ENCODE measurements at places on chromosomes 3 and 15. TPM values are rescaled to one million over a fixed set of nuclear protein-coding genes. Genes with fewer than 3 reads are reported as not detected.

- no peak for DNase-seq
Measured at GRCh38 chr3:108713816-108714215, 43.4 kb downstream of the RETNLB start.

DNA sequence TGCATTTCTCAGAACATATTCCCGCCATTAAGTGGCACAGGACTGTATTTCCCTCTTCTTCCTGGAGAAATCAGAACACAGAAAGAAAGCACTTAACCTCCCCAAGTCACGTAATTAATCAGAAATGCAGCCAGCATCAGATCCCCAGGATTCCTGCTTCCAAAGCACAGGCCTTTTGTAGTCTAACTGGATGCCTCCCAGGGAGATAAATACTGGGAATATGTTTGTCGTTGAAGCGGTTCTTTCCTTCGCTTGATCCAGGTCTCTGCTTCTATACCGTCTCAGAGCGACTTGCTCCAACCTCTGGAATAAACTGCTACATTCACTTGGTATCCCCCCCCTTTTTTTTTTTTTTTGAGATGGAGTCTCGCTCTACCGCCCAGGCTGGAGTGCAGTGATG is 198.6 kb downstream of the KBTBD8 start:
- DNase-seq, result no peak

- no peak for DNase-seq
Measured at GRCh38 chr3:30319713-30320112, 286.7 kb upstream of the TGFBR2 start.

Gene CD96
- 0.24 TPM for polyA plus RNA-seq

Gene CKMT1A
- polyA plus RNA-seq, result 5.3 TPM

DNA sequence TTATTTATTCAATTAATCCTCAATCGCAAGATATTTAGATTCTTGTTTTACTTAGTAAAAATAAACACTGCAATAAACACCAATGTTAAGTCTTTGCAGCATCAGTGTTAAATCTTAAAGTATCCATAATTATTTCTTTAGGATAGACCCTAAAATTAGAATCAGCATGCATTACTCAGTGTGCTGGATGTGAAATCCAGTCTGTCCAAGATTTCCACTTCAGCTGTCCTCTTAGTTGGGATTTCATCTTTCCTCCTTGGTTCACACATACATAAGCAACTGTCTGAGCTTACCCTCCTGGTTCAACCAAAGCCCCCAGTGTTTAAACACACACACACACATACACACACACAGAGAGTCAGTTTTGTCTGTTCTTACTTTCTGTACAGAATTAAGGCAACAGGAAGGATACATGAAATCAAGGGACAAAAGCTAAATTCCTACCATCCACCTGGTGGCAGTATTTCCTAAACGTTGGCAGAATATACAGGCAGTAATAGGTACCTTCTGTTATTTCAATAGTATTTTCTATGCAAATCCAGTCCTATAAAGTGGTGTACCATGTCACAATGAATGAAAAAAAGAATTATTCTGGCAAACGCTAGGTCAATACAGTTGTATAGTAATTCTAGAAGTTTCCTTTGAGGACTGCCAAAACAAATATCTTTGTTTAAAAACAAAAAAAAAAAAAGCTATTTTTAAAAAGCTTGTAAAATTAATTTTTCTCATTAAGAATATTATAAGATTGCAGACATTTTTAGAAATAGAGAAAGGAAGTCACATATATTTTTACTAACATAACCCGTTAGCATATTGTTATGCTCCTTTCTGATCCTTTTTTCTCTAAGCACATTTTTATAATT is 27.3 kb upstream of the DMXL2 start:
- peak; percentile 73 for DNase-seq

- no peak for DNase-seq
Measured at GRCh38 chr3:152623286-152623911, 211.5 kb upstream of the P2RY1 start.

- no peak for DNase-seq
Measured at GRCh38 chr3:103341078-103341606, 906.3 kb downstream of the ZPLD1 start.

- DNase-seq, result no peak
Measured at GRCh38 chr3:17730318-17730967, 12.0 kb downstream of the TBC1D5 start.

Gene SMCO1
- 5.3 TPM for polyA plus RNA-seq

DNA sequence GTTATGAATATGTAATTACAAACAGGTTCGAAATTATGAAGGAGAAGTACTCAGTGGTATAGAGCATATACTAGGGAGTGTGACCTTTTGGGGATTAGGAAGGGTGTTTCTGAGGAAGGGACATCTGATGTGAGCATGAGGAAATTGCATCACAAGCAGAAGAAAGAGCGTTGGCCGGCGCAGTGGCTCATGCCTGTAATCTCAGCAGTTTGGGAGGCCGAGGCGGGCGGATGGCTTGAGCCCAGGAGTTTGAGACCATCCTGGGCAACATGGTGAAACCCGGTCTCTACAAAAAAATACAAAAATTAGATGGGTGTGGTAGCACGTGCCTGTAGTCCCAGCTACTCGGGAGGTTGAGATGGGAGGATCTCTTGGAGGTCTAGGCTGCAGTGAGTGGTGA is 6.9 kb downstream of the CMTM7 start:
- DNase-seq, result no peak

DNA sequence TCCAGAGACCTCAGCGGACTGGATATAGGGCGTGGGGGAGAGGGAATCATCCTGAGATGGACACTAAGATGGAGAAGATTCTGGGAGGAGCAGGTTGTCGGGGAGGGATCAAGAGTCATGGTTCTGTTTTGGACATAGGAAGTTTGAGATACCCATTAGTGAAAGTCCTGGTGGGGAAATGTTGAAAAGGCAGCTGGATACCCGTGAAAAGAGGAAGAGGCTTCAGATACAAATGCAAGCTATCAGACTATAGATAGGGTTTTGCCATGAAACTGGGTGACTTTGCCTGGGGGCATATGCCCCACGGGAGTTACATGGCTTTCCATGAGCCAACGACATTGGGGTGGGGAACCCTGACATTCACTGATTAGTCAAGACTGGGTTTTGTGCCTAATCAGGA is 1.1 kb upstream of the GPR62 start:
- DNase-seq, result no peak

Gene C3orf22
- not detected for polyA plus RNA-seq

Gene CIDEC
- polyA plus RNA-seq, result not detected

Gene FRMD5
- polyA plus RNA-seq, result 0.71 TPM

DNA sequence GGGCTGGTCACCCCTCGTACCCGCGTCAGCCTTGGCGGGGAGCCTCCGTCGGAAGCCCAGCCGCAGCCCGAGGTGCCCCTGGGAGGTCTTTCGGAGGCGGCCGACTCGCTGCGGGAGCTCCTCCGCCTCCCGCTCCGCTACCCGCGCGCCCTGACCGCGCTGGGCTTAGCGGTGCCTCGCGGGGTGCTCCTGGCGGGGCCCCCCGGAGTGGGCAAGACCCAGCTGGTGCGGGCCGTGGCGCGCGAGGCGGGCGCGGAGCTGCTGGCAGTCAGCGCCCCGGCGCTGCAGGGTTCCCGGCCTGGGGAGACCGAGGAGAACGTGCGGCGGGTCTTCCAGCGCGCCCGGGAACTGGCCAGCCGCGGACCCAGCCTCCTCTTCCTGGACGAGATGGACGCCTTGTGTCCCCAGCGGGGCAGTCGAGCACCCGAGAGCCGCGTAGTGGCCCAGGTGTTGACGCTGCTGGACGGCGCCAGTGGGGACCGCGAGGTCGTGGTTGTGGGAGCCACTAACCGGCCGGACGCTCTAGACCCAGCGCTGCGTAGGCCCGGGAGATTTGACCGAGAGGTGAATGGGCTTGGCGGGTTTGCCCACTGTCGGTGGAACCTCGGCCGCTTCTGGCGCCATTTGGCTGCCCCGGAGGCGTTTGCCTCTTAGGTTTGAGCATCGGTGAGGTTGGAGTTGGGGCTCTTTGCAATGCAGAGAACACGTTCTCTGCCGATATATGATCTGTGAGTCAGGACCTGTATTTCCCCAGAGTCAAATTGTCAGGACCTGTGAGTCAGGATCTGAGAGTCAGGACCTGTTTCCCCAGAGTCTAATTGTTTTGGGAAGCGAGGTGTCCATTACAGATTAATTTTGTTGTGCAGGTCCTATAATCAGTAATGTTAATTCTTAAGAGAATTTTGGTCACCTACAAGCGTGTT is 24.9 kb upstream of the GATM start:
- no peak for DNase-seq

Gene CRABP1
- polyA plus RNA-seq, result 22.2 TPM

DNA sequence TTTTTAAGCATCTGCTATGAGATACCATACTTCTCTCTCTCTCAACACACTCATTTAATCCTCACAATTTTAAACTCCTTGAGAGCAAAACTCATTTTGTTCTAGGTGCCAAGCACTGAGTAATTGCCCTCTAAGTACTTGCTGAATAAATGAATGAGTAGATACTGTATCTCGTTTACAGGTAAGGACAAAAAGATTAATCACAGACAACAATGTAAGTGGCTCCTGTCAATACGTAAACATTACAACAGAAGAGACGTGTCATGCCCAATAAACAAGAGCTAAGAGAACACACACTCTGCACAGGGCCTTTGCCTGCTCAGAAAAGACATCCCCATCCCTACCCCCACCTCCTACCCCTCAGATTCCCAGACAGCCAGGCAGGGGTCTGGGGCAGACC is 59.8 kb downstream of the CHSY1 start:
- DNase-seq, result no peak

Gene NCEH1
- polyA plus RNA-seq, result 2.0 TPM

- DNase-seq, result peak; percentile 61
Measured at GRCh38 chr3:53195602-53196574, 34.9 kb downstream of the PRKCD start.

DNA sequence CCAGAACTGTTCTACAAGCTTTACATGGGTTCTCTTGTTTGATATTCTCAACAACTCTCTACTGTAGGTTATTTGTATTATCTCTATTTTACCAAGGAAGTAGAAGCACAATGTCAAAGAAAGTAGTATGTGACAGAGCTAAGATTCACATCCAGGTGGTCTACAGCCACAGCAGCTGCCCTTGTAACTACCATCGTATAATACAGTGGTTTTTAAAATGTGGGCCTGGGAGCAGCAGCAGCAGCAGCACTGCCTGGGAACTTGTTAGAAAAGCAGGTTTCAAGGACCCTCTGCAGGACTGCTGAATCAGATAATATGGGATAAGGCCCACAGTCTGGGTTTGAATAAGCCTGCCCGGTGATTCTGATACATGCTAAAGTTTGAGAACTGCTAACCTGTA is 357.1 kb upstream of the SATB1 start:
- no peak for DNase-seq

GRCh38 chr15:99104788-99105513 is at the start of gene SYNM:
SYNM (plus strand) TSS chr15:99105080; CDS start chr15:99105200, 120 bp downstream.
- peak; percentile 53 for DNase-seq

DNA sequence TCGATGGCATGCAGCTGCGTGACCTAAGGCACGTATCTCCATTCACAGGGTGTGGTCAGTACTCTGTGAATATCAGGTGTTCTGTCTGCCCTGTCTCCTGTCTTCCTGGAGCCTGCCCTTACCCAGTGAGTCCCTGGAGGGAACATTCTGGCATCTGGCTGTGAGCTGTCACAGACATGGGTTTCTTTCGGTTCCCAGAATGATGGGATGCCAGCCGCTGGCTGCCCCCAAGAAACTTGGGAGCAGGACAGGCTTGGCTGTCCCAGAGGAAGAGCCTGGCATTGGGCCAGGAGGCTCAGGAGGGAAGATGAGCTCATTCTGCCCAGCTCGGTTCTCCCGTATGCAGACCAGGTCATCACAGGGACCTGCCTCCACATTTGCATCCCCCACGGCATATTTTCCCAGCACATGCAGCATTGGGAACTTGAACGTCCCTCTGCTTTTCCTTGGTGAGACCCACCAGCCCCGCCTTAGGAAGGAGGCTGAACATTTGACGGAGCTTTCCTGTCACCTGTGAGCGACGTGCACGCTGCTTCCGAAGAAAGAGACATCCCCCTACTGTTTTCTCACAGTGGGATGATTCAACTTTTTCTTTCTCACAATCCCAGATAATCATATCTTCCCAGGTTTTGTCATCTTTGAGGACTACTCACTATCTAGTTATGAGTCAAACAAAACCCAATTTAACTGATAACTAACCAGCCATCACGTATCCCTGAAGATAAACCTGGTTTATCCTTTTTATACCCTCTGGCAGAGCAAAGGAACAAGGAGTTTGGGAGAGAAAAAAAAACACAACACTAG is 22.0 kb upstream of the PGPEP1L start:
- no peak for DNase-seq

DNA sequence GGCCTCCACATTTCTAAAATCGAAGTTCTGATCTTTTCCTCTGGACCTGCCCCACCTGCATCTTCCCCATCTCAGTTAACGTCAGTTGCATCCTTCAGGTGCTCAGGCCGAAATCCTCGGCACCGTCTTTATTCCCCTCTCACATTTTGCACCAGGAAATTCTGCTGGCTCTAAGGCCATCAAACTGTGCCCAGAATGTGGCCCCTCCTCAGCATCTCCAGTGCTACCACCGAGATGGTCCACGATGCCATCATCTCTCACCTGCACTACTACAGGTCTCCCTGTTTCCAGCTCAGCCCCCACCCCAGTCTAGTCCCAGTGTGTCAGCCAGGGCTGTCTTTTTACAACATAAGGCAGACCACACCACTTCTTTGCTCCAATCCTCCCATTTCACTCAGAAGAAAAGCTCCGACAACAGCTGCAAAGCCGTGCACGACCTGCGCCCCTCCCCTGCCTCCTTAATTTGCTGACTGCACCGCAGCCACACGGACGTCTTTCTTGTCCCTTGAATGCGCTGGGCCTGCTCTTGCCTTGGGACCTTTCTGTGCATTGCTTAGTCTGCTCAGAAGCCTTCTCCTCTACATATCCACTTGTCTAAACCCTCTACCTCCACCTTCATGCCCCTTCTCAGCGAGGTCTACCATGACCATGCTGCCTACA is 14.4 kb downstream of the MUC20 start:
- no peak for DNase-seq

DNA sequence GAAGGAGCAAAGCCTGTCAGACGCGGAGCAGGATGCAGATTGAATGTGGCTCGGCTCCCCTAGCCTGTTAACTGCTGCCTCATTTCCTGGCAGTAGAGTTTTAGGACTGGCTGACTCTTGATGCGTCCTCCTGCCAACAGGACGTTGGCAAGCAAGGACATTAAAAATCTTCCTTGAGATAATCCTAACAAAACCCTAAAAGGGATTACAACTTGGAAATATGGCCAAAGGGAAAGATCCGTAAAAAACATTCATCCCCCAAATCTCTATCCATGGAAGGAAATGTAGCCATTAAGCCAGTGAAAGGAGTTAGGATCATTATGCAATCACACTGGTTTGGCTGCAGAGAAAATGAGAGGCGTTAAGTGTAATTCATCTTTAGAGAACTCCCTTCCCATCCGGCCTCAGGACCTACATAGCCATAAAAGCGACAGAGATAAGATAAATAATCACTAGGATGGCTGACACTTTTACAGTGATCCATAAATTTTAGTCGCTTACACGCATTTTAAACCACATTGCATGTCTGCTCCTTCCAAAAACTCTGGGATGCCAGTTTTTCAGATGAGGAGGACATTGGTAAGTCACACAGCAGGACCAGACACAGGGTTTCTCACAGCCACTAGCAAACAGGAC is 44.5 kb upstream of the C3orf80 start:
- DNase-seq, result peak; percentile 35

Measured in muscle of arm (tissue), 14 donors.